ENCODE measurements at places on chromosomes 3 and 15. TPM values are rescaled to one million over a fixed set of nuclear protein-coding genes. Genes with fewer than 3 reads are reported as not detected.

Gene LMAN1L
- not detected for total RNA-seq

Gene LRRIQ4
- not detected for total RNA-seq

Gene PTPRG
- total RNA-seq = 124 TPM

Gene ADCY5
- total RNA-seq = 107 TPM

Gene PRKCI
- total RNA-seq = 16.7 TPM

Data from mesenteric fat pad (tissue), 1 donor.